Caco-2 (cell line): ENCODE measurements at places on chromosomes 13 and 19. TPM values are rescaled to one million over a fixed set of nuclear protein-coding genes. Genes with fewer than 3 reads are reported as not detected.

Gene KIR2DL4
- total RNA-seq: not detected in 2 replicates

DNA sequence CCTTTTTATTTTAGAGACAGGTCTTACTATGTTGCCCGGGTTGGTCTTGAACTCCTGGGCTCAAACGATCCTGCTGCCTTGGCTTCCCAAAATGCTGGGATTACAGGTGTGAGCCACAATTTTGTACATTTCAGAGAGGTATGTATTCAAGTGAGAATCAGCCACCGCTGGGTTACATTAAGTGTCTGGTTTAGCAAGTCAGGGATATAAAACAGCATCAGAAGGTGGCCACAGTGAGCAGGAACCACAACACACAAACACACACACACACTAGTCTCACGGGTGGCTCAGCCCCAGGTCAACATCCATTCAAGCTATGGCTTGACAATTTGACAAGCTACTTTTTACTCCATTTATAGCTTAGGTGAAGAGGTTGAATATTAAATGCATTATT lies 20.2 kb downstream of the KLK5 start:
- H3K4me3 ChIP-seq: no peak overlapping the region
- no peak for DNase-seq
- no peaks in the 10 kb centered on the region for H3K36me3 ChIP-seq
- no peaks in the 10 kb centered on the region; the same call in 1 of the 2 replicates for H3K4me1 ChIP-seq
- H3K27ac ChIP-seq: no peak overlapping the region
- H3K27me3 ChIP-seq: 0 out of 2 replicates have a peak, but pooled peaks cover 2% of the 10 kb centered on the region

Gene IGFL3
- 0.53 TPM in 1 of 2 replicates, not detected in the other for total RNA-seq

Gene ZNF526
- total RNA-seq: 19.4 and 22.6 TPM in 2 replicates

- peaks cover 31% of the 10 kb centered on the region for H3K4me1 ChIP-seq
- DNase-seq: no peak
- no peaks in the 10 kb centered on the region for H3K36me3 ChIP-seq
- H3K4me3 ChIP-seq: no peak overlapping the region
- H3K27me3 ChIP-seq: no peaks in the 10 kb centered on the region
Measured at GRCh38 chr13:91539286-91540157, 141.1 kb downstream of the GPC5 start.

Gene THSD1
- total RNA-seq: 0.11 and 0.16 TPM in 2 replicates

Gene DCUN1D2
- total RNA-seq: 59.4 and 59.9 TPM in 2 replicates

GRCh38 chr13:75365724-75366173 lies 116.2 kb downstream of the TBC1D4 start:
- H3K4me1 ChIP-seq: peaks cover 84% of the 10 kb centered on the region
- H3K4me3 ChIP-seq: no peak overlapping the region
- no peaks in the 10 kb centered on the region; the same call in 1 of the 2 replicates for H3K27me3 ChIP-seq
- H3K36me3 ChIP-seq: no peaks in the 10 kb centered on the region

Gene ANGPTL8
- not detected in 2 replicates for total RNA-seq

Gene ZNF829
- total RNA-seq: not detected in 2 replicates

Gene ZGLP1
- total RNA-seq: 2.5 and 3.8 TPM in 2 replicates

Gene PALM
- 14.7 and 16.1 TPM in 2 replicates for total RNA-seq

GRCh38 chr19:6790194-6791128 lies 18.0 kb downstream of the VAV1 start:
- no peak overlapping the region for H3K27ac ChIP-seq
- H3K36me3 ChIP-seq: no peaks in the 10 kb centered on the region
- no peaks in the 10 kb centered on the region for H3K27me3 ChIP-seq

Gene ATP8B3
- total RNA-seq: 0.28 and 0.45 TPM in 2 replicates

DNA sequence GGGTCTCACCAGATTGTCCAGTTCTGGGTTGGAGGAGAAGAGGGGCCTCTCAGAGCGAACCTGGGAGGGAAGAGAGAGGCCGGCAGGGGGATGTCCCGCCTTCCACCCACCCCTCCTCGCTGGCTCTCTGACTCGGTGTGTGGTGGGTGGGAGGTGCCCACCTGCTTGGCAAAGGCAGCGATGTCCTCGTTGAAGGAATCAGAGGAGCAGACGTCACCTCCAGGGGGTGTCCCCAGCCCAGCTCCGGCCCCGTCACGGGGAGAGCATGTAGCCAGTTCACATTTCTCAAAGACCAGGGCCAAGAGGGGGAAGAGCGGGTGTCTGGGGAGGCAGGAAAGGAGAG lies 2.7 kb downstream of the MEIS3 start:
- no peak for DNase-seq
- no peak overlapping the region for H3K4me3 ChIP-seq
- no peak overlapping the region for H3K27ac ChIP-seq

- H3K4me1 ChIP-seq: no peaks in the 10 kb centered on the region
- no peak for DNase-seq
- H3K36me3 ChIP-seq: no peaks in the 10 kb centered on the region
- H3K27ac ChIP-seq: no peak overlapping the region
- H3K27me3 ChIP-seq: no peaks in the 10 kb centered on the region
Measured at GRCh38 chr13:68234274-68234673, 1004.1 kb upstream of the PCDH9 start.

- no peak overlapping the region for H3K4me3 ChIP-seq
- DNase-seq: no peak
- H3K27me3 ChIP-seq: no peaks in the 10 kb centered on the region
- no peaks in the 10 kb centered on the region for H3K4me1 ChIP-seq
- no peak overlapping the region for H3K27ac ChIP-seq
- H3K36me3 ChIP-seq: no peaks in the 10 kb centered on the region
Measured at GRCh38 chr13:86581706-86582105, 782.5 kb upstream of the SLITRK6 start.

- peaks cover 83% of the 10 kb centered on the region for H3K4me1 ChIP-seq
- DNase-seq: peak; percentile 68
- peak overlapping the region; percentile 71 for H3K27ac ChIP-seq
- no peaks in the 10 kb centered on the region for H3K27me3 ChIP-seq
- H3K4me3 ChIP-seq: no peak overlapping the region
Measured at GRCh38 chr13:49371943-49372613, 71.8 kb downstream of the CAB39L start.

GRCh38 chr13:23289917-23290357 lies 109.2 kb downstream of the SGCG start:
- DNase-seq: no peak
- no peak overlapping the region for H3K4me3 ChIP-seq
- no peak overlapping the region for H3K27ac ChIP-seq
- no peaks in the 10 kb centered on the region for H3K27me3 ChIP-seq

Gene AMH
- total RNA-seq: 19.3 and 19.4 TPM in 2 replicates

Gene ZNF432
- total RNA-seq: 7.0 and 10.5 TPM in 2 replicates

DNA sequence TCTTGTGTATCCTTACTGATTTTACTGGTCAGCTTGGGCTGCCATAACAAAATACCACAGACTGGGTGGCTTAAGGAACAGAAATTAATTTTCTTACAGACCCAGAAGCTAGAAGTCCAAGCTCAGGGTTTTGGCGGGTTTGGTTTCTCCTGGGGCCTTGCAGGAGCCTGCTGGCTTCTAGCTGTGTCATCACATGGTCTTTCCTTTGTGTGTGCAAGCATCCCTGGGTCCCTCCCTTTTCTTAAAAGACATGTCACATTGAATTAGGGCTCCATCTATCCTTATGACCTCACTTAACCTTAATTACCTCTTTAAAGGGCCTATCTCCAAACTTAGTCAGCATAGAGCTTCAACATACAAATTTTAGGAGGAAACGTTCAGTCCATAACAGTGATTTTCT lies 23.4 kb downstream of the UBAC2 start:
- no peak overlapping the region for H3K4me3 ChIP-seq
- no peak for DNase-seq
- no peak overlapping the region for H3K27ac ChIP-seq

GRCh38 chr19:33865306-33865705 lies 68.6 kb downstream of the KCTD15 start:
- H3K27me3 ChIP-seq: no peaks in the 10 kb centered on the region; the same call in 1 of the 2 replicates
- H3K4me3 ChIP-seq: no peak overlapping the region
- no peaks in the 10 kb centered on the region for H3K36me3 ChIP-seq
- H3K27ac ChIP-seq: no peak overlapping the region
- peaks cover 5% of the 10 kb centered on the region; the same call in 1 of the 2 replicates for H3K4me1 ChIP-seq
- DNase-seq: no peak

DNA sequence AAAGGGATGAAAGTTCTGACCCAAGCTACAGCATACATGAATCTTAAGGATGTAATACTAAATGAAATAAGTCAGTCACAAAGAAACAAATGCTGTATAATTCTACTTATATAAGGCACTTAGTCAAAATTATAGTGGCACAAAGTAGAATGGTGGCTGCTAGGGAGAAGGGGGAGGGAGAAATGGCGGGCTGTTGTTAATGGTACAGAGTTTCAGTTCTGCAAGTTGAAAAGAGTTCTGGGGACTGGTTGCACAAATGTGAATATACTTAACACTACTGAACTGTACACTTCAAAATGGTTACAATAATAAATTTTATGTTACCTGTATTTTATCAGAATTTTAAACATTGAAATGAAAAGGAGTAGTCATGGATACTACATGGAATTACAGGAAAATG lies 48.9 kb upstream of the CLDN10 start:
- no peak overlapping the region for H3K27ac ChIP-seq
- no peaks in the 10 kb centered on the region for H3K36me3 ChIP-seq
- no peak for DNase-seq
- H3K4me1 ChIP-seq: no peaks in the 10 kb centered on the region
- no peak overlapping the region for H3K4me3 ChIP-seq

DNA sequence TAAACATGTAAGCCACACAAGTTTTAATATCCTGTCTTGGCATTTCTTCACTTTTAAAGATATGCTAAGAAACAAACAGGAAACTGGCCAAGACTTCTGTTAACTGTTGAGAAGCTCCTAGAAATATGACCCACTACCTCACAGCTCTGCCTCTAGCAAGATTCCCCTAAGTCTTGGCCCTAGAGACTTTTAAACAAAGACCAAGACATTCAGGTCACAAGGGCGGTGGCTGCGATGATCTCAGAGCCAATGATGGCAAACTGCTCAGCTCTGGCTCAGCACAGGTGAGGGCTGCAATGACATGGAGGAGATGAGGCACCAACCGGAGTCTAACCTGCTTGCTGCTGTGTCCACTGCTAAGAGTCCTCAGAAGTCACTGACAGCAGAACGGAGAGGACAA lies 114.8 kb downstream of the SUCLA2 start:
- H3K4me3 ChIP-seq: no peak overlapping the region
- no peaks in the 10 kb centered on the region for H3K4me1 ChIP-seq
- H3K27me3 ChIP-seq: no peaks in the 10 kb centered on the region
- no peaks in the 10 kb centered on the region for H3K36me3 ChIP-seq
- DNase-seq: no peak

Gene PGPEP1
- total RNA-seq: 25.6 and 26.0 TPM in 2 replicates

DNA sequence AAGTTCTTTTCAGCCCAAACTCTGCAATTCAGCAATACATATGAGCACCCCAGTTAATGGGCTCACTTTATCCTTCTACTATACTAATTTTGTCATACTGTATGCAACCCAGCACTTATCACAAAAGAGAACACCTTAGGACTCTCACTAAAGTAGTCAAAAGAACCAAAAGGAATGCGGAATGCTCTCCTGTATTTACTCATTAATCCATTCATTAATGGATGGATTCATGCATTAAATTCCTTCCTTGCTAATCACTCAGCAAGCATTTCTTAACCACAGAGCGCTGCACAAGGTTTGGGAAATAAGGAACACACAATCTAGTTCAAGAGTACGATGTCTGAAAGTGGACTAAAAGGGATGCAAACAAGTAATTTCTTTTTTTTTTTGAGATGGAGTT lies 12.8 kb upstream of the DOCK9 start:
- no peaks in the 10 kb centered on the region for H3K36me3 ChIP-seq
- H3K4me3 ChIP-seq: no peak overlapping the region
- H3K27ac ChIP-seq: no peak overlapping the region
- H3K4me1 ChIP-seq: peaks cover 27% of the 10 kb centered on the region
- DNase-seq: no peak

DNA sequence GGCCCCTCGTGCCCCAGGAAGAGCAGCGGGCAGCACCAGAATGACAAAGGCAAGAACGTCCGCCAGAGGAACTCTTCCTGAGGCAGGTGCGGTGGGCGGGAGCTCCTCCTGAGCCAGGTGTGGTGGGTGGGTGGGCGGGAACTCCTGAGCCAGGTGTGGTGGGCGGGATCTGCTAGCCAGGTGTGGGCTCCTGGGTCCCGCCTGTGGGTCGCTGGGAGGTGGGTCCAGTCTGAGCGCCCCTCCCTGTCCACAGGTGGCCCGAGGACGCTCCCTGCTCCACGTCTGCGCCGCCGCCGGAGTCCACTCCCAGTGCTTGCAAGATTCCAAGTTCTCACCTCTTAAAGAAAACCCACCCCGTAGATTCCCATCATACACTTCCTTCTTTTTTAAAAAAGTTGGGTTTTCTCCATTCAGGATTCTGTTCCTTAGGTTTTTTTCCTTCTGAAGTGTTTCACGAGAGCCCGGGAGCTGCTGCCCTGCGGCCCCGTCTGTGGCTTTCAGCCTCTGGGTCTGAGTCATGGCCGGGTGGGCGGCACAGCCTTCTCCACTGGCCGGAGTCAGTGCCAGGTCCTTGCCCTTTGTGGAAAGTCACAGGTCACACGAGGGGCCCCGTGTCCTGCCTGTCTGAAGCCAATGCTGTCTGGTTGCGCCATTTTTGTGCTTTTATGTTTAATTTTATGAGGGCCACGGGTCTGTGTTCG lies 7.0 kb upstream of the HCN2 start:
- H3K27me3 ChIP-seq: no peaks in the 10 kb centered on the region
- H3K36me3 ChIP-seq: no peaks in the 10 kb centered on the region
- no peak overlapping the region for H3K27ac ChIP-seq
- no peaks in the 10 kb centered on the region for H3K4me1 ChIP-seq
- DNase-seq: no peak
- H3K4me3 ChIP-seq: no peak overlapping the region

Gene LIM2
- total RNA-seq: not detected in 2 replicates

Gene CDX2
- 104 and 109 TPM in 2 replicates for total RNA-seq
